Suppressor macrophage treated with lipopolysaccharide for 1 hour (primary cell): ENCODE measurements at places on chromosomes 13 and 19.

DNA sequence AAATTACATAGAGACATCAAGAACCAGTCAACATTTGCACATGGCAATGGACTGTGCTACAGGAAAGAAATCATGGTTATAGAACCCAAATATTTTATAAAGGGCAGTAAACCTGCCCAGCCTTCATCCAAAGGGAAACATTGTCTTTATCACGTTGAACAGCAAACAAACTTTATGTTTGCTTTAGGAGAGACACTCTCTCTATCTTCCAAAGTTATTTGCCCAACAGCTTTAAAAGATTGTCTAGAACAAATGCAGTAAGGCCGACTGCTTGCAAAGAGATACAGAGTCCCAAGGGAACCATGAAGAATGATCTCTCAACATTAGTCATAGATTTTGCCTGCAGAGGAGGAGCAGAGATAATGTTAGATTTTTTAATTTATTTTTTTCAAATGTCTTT lies 1323.5 kb upstream of the SLC10A2 start:
- no peak for DNase-seq

- no peak for DNase-seq
Measured at GRCh38 chr13:44148159-44148914, 225.3 kb upstream of the SERP2 start.

GRCh38 chr13:51541037-51541436 lies 43.2 kb upstream of the WDFY2 start:
- DNase-seq = no peak

GRCh38 chr19:55146078-55146704 lies 2.8 kb downstream of the TNNT1 start:
- peak; percentile 47 for DNase-seq

GRCh38 chr13:91381371-91381770 lies 17.1 kb upstream of the GPC5 start:
- peak; percentile 33 for DNase-seq
